A673 (cell line): ENCODE measurements at places on chromosomes 4 and X.

DNA sequence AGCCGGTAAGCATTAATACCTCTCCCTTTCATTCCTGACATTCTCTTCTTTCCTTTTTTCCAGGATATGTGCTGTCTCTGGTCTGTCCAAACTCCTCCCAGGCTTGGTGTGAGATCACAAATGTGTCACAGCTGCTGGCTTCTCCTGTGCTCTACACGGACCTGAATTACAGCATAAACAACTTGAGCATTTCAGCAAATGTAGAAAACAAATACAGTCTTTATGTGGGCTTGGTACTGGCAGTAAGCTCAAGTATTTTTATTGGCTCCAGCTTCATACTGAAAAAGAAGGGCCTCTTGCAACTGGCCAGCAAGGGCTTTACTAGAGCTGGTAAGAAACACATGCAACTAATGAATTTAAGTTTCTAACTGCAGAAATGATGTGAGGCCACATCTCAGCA, 8.4 kb downstream of the NIPAL1 start:
- no peak for DNase-seq

- DNase-seq: no peak
Observed at GRCh38 chr4:15836362-15836761, 58.2 kb downstream of the CD38 start.

DNA sequence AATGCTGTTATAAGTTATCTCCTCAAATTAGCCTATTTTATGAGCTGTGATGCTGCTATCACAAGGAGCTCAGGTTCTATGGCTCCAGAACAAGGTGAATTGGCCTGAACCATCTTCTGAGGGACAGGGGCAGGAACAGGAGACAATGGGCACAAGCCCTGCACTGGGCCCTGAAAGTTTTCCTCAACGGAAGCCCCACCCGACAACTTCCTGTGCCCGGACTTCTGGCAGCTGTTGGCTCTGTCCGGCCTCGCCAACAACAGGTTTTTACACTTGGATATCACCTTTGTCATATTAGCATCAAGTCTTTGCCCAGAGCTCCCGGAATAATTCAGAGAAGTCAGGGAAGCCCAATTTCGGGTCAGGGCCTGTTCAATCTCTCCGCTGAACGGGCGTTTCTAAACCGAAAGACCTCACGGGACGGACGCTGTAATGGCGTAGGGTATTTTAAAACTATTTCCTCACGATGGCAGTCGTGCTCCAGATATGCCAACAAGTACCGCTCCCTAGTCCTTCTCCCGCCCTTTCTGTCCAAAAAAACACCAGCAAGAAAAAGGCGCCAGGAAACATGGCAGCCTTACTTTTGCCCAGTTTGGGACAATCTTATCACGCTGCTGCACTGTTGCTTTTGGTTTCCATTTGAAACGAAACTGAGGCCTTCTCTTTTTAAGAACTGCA, 201.0 kb upstream of the STK26 start:
- DNase-seq: peak; percentile 80

DNA sequence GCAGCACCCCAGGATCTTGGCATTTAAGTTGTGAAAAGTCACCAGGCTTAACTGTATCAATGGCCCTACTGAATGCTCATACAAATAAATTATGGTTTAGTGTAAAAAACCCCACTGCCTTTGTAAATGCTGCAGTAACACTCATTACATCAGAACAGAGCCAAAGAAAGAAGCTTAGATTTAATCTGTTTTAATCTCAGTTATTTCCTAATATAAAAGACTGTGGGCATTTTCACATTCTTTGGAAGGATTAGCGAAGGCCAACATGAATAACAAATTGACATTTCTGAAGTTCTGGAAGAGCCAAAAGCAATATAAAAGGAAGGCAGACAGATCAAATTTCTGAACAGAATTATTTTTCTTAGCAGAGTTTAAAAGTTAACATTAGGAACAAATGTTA, 140.0 kb upstream of the HCCS start:
- DNase-seq: peak; percentile 76

DNA sequence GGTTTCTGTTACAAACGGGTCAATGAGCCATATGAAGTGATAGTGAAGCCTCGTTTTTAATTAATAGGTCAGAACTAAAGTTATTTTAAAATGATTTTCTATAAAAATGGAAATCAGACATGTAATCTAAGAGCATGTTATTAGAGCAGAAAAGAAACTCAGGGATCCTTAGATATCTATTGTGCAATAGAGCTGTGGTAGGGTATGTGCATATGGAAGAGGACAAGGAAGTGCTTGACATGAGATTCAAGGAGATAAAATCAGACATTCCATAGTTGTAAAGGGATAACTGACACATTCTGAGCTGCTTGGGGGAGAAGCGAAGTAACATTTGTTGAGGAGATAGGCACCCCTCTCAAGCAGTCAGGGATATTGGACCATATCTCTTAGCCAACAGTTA, 143.0 kb downstream of the AFF2 start:
- no peak for DNase-seq

DNA sequence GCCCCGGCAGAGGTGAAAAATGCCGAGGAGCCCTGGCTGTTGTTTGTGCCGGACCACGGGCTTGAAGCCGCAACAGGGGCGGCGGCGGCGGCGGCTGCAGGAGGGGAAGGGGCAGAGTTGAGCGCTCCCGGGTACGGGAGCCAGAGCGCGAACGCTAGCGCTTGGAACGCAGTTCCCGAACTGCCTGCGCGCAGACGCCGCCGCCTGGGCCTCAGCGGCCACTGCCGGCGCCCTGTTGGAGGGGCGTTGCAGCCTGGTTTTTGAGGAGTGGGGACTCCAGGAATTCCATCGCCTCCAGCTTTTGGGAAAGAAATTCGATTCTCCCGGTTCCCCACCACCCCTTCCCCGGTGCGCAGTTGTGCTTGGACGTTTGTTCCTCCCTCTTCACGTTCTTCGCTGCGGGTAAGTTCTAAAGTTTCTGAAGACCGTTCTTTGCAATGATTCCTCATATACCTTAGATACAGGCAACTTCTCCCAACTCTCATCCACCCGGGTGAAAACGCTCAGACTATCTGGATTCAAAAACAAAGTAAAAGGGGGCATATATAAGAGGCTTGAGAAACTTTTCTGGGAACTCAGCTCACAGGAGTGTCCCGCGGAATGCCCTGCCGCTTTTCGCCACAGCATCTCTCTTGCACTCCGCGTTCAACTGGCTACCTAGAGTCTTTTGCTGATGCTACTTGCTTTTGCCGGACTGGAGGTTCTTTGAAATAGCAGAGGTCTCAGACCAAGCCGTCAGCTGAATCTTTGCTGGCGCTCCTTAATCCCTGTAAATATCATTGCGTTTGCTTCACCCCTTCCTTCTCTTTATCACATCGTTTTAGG, 1.0 kb downstream of the FAT4 start:
- DNase-seq: peak; percentile 73

DNA sequence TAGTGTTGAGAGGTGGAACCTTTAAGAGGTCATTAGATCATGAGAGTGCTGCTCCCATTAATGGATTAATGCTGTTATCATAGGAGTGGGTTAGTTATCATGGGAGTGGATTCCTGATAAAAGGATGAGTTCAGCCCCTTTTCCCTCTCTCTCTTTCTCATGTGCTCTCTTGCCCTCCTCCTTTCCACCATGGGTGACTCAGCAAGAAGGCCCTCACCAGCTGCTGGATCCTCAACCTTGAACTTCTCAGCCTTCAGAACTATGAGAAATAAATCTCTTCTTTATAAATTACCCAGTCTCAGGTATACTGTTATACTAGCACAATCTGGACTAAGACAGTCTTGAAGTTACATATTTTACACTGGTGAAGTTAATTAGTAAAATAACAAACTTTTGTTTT, 10.0 kb upstream of the CDKL5 start:
- DNase-seq: no peak

- DNase-seq: no peak
Observed at GRCh38 chr4:94515365-94515764, 63.6 kb downstream of the PDLIM5 start.

DNA sequence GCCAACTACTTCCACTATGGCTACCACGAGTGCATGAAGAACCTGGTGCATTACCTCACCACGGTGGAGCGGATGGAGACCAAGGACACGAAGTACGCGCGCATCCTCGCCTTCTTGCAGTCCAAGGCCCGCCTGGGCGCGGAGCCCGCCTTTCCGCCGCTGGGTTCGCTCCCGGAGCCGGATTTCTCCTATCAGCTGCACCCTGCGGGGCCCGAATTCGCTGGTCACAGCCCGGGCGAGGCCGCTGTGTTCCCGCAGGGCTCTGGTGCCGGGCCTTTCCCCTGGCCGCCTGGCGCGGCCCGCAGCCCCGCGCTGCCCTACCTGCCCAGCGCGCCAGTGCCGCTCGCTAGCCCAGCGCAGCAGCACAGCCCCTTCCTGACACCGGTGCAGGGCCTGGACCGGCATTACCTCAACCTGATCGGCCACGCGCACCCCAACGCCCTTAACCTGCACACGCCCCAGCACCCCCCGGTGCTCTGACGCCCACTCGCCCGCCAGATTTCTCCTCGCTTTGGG, 2.1 kb downstream of the HELT start:
- no peak for DNase-seq

- DNase-seq: no peak
Observed at GRCh38 chrX:101417190-101417589, 9.2 kb downstream of the HNRNPH2 start.

DNA sequence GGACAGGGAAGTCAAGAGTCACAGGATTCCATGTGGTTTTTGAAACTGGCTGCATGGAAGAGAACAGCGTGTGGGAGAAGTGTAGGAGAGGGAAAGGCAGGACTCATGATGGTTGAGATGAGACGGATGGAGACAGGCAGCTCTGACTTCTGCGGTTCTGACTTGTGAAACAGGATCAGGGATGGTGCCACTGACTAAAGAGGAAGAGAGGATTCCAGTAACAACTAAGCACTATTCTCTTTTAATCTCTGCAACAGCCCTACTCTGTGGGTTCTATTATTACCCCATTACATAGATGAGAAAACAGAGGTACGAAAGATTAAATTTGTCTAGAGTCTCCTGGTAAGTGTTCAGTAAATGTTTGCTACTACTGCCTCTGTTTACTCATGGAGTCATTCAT, 156.3 kb downstream of the CBR4 start:
- DNase-seq: no peak

DNA sequence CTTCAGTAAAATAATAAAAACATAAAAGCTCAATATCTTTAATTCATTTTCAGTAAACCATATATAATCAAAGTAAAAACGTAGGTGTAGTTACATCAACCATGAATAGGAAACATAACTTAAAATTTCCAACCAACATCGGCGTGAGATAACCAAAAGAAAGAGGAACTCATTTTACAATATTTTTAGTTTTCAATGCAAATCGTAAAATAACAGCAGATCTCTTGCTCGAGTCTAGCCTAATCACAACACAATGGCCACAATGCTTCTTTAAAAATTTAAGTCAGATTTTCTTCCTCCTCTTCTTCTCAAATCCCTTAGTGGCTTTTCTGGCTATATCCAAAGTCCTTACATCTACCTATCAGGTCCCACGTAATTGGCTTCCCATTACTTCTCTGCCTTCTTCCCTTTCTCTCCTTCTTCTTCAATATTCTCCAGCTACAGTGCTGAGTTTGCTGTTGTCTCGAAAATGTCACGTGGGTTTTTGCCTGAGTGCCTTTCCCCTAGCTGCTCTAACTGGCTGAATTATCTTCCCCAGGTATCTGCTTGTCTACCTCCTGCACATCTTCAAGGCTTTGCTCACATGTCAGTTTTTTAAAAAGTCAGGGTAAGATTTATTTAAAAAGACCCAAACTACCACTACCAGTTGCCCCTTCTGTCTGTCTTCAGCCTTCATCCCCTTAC, 90.9 kb upstream of the BANK1 start:
- DNase-seq: no peak

GRCh38 chr4:139655116-139655515, 10.5 kb upstream of the MGST2 start:
- peak; percentile 45 for DNase-seq

DNA sequence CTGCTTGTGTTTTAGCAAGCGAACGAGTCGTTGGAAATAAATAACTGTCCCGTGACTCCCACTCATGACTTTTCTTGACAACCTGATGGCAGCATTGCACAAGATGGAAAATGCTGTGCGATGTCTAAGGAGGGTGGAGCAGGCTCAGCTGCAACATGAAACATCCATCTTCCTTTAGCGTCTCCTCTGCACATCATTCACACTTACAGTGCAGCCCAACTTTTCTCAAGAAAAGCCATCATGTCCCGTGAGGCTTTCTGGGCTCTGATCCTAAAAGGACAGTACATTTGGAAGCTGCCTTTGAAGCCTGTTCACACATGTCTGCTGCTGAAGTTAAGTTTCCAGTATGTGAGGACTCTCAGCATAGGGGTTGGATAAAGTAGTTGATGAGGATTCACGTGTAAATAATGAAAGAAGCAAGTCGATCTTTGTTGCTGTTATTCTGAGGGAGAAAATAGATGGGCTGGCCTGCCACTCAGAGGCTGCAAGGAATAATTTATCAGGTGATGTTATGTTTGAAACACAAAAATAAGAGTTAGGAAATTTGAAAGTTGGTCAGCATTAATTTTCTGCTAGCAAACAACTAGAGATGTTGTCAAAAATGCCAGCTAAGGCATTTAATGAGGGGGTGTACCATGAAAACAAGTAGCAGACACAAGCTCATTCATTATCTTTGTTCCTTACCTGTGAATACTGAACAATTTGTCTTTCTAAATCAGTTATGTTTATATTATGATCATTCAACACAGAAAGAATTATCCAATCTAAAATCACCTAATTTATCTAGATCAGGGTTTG, 328.7 kb upstream of the ZFP42 start:
- DNase-seq: no peak

- DNase-seq: peak; percentile 48
Observed at GRCh38 chr4:21512353-21512752, 436.2 kb downstream of the KCNIP4 start.

GRCh38 chrX:40663880-40664630, 16.7 kb upstream of the CXorf38 start:
- no peak for DNase-seq

GRCh38 chrX:11509786-11510185, 155.9 kb downstream of the ARHGAP6 start:
- no peak for DNase-seq

GRCh38 chrX:38181357-38181756, 39.3 kb downstream of the SRPX start:
- DNase-seq: no peak

DNA sequence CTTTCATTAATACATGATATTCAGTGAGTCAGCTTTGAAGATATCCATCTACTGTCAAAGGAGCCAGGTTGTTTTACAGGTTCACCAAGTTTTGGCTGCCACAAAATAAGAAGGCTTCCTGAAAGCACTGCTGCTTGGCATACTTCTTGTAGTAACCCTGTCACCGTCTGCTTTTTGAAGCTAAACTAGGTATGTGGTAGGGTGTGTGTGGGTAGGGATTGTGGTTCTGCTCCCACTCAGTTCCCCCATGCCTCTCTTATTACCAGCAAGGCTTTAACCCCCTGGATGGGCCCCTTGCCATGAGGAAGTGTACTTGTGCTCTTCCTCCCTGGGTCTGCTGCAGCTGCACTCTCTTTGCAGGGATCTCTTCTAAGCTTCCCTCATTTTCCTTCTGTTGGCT, 191.2 kb downstream of the BANK1 start:
- DNase-seq: no peak
